Left lung (tissue), 14 donors: ENCODE measurements at places on chromosomes 5 and 9. TPM values are rescaled to one million over a fixed set of nuclear protein-coding genes. Genes with fewer than 3 reads are reported as not detected.

ROPN1L gene
- total RNA-seq, result 0.50 TPM

DNA sequence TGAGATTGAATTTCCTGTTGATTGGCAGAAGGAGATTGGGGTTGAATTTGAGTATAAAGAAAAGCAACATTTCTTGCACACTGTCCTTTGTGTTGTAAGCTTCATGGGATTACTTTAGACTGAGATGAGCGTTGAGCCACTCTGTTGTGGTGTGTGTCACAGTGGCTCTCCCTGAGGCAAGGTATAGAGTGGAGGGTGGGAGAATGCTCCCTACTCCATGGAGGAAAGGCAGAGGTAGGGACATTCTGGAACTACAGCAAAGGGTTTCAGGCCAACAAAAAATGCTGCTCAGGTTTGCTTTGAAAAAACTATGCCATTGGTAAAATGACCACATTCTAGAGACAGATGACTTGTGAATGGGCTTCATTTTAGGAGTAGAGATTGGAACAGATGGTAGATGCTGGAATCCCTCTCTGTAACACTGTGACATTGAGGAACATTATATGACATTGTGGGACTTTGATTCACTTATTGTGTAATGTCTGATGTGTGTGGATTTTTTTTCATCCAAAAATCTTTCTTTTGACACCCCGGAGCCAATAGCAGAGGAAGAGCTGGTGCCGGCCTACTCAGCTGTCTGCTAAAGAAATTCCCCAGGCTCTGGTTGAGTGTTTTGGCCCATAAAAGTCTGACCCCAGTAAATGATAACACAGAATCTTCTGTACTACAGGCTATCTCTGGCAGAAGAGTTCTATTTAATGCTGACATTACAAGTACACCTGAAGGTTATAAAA is 6.2 kb upstream of the CEP120 start:
- no peaks in the 10 kb centered on the region for H3K27me3 ChIP-seq
- DNase-seq, result no peak
- no peak overlapping the region for H3K27ac ChIP-seq
- H3K4me1 ChIP-seq, result peaks cover 25% of the 10 kb centered on the region
- H3K36me3 ChIP-seq, result no peaks in the 10 kb centered on the region

KIF12 gene
- 2.4 TPM for total RNA-seq

DNA sequence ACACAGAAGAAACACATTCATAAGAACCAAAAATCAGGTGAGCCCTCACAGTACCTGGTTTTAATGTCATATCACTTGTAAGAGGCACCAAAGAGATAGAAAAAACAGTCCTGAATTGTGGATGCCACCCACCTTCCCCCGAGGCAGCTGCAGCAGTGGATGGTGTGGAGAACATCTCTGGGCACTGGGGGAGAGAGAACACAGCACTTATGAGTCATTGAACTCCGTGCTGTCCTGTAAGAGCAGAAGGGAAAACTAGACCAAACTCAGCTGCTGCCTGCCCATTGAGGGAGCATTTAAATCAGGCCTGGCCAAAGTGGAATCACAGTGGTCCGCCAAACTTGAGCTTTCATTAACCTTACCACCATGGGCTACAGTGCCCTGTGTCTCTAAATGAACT is 296.2 kb downstream of the SPATA31D1 start:
- no peak overlapping the region for H3K27ac ChIP-seq
- DNase-seq, result no peak
- no peaks in the 10 kb centered on the region for H3K36me3 ChIP-seq
- H3K4me3 ChIP-seq, result no peak overlapping the region
- H3K4me1 ChIP-seq, result no peaks in the 10 kb centered on the region

GRCh38 chr5:61019642-61020041 is 74.6 kb downstream of the NDUFAF2 start:
- no peak overlapping the region for H3K4me3 ChIP-seq
- no peaks in the 10 kb centered on the region for H3K4me1 ChIP-seq
- no peak overlapping the region for H3K27ac ChIP-seq
- H3K36me3 ChIP-seq, result no peaks in the 10 kb centered on the region
